ENCODE measurements at places on chromosomes 5 and 9.

DNA sequence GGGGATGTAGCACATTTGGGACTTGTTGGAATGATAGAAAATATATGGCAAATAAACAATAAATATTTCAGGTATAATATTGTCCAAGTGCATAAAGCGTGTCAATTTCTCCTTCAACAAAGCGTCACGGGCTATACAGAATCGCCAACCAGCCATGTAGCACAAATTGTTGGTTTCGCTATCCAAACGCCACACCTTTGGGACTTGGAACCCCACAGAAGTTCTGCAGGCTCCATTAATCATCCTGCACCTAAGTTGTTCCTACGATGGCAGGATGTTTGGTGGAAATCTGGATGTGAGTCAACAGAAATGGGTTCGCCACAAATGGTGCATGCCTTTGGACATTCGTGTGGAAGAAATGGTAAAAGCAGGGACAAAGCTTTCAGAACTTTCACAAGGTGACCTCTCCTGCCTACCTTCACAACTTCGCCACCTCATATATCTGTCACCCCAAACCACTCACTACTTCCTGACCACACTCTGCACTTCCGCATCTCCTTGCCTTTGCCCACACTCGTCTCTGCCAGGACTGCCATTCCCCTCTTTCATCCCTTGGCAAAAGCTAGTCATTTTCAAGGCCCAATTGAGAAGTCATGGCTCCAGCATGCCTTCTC lies 95.7 kb downstream of the LHFPL2 start:
- DNase-seq, result no peak

DNA sequence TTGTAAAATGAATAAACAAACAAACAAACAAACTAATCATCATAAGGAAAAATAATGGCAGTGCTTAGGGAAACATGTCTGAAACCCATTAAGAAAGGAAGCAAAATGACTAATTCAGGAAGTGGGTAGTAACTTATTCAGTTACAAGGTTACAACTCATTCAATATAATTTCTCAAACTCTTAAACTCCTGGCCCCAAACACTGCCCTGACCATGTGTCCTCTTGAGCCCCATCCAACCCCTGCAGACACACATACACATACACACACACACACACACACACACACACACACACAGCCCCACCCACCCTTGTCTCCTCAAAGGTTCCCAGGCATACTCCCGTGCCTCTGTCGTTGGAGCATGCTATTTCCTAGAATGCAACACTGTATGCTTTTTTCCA lies 193.9 kb downstream of the SEC61B start:
- DNase-seq, result no peak

- no peak for DNase-seq
Measured at GRCh38 chr5:35393901-35394300, 163.6 kb upstream of the PRLR start.

- no peak for DNase-seq
Measured at GRCh38 chr9:98300611-98301010, 45.2 kb upstream of the TBC1D2 start.

DNA sequence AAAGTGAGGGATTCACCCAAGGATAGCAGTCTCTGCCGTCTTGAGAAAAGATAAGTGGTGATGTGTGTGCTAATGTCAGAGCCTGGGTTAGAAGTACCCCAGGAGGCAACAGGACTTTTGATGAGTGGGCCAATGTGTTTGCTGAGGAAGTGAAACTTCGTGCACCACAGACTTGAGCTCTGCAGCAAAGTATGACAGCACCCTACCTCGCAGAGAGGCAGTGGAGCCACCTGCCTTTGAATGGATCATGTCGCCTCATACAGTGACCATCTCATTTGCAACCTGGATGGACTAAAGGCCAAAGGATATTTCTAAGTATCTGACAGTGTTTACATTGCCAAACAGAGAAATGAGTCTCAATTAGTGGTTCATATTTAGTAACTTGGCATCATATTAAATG lies 593.9 kb upstream of the GRAMD2B start:
- DNase-seq, result no peak

GRCh38 chr9:71984831-71985281 lies 73.4 kb downstream of the C9orf85 start:
- no peak for DNase-seq

DNA sequence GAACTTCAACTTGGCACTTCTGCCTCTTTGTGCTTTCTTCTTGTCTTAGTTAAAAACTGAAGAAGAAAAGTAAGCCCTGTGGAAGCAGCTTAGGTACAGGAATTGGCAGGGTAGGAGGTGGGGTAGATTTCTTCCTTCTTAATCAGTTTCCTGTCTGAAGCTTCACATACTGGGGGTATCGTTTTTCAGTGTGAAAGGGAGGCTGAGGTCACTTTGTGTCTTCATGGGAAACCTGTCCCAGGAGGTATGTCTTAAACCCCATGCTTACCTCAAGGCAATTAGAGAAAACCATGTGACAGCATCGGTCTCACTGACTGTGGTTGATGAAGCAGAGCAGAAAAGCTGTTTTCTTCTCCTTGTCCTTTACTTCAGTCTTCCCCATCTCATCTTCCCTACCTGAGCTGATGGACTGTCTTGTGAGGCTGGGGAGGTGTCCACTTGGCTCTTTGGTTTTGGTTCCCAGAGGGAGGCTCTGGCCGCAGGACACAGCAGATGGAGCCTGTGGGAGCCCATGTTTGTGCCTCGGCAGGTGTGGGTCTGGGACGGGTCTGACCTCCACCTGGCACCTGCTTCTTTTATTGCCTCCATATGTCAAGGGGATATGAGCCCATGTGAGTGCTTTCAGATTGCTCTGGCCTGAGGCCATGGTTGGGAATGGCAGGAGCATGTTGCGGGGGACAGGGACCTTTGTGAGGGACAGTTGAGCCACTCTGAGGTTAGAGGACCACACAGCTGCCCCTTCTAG lies 47.0 kb downstream of the SH3GL2 start:
- no peak for DNase-seq

- no peak for DNase-seq
Measured at GRCh38 chr5:39080168-39080567, 6.0 kb upstream of the RICTOR start.
